CD4-positive, alpha-beta T cell treated with Interleukin-17A for 4 hours (primary cell): ENCODE measurements at places on chromosomes 2 and 18.

DNA sequence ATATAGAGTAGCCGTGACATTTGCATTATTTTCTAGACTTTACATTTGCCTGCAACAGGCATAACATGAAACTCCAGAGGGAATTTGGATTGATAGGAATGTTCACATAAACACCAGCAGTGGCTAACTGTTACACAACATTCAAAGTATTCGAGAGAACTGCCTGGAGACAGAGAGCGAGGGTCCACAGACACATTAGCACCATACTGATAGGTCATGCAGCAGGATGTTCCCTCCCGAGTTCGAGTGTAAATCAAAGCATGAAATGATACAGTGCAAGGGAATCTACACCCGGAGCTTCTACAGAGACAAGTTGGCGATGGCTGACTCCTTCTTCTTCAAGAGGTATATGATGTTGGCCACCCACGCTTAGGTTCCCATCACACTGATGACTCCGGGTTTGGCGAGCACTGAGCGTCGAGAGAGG, 89.5 kb downstream of the COL6A3 start:
- no peak for DNase-seq

GRCh38 chr18:6559296-6559695, 144.6 kb upstream of the L3MBTL4 start:
- no peak for DNase-seq

DNA sequence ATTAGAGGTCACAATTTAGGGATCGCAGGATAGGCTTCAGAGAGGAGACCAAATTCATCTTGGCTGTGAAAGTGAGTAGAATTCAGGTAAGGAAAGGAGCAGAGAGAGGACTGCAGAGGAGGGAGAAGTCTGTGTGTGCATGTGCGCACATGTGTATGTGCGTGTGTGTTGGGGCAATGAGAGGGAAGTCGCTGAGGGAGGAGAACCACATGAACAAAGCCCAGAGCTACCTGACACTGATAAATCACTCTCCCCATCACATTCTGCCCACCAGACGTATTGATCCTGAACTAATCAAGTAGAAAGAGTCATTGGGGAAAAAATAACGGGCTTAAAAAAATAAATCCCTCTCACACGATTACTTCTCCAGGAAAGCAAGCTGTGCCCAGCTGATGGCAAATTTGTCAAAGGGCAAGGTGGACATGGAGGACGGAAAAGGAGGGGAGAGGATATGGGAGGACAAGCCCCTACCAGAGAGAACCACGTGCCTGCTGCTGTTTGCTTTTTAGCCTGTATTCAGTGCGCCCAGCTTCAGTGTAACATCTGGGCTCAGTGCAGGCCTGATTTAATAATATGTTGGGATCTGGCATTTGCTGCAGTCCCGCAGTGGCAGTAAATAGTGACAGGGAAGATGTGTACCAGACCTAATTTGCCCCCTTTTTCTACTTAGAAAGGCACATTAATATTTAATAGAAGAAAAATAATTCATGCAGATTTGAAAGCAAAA, 307.5 kb downstream of the C1D start:
- no peak for DNase-seq

DNA sequence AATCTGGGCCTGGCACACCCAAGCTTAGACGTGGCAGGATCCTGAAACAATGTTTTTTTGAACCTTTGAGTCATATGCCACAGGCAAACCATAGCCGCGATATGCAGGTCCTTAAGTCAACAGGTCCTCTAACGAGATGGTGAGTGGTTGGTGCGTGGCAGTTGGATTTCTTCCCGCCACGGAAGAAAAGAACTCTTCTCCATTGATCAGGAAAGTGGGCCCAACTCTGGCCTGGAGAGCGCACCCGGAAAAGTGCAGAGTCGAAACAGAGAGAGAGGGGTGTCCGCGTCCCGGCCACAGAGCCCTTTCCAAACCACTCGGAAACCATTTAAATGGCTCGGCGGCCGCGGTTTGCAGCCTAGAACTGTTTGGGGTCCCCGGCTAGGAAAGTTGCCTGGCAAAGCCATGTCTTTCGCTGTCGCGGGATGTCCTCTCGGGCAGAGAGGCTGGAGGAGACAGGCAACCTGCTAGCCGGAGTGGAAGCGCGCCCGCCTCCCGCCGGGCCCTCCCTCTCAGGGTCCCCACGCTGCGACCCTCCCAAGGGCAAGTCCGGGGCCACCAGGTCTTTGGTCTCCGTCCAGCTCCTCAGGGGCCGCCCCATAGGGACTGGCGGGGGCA, 777 bp downstream of the GALNT3 start:
- DNase-seq: no peak

DNA sequence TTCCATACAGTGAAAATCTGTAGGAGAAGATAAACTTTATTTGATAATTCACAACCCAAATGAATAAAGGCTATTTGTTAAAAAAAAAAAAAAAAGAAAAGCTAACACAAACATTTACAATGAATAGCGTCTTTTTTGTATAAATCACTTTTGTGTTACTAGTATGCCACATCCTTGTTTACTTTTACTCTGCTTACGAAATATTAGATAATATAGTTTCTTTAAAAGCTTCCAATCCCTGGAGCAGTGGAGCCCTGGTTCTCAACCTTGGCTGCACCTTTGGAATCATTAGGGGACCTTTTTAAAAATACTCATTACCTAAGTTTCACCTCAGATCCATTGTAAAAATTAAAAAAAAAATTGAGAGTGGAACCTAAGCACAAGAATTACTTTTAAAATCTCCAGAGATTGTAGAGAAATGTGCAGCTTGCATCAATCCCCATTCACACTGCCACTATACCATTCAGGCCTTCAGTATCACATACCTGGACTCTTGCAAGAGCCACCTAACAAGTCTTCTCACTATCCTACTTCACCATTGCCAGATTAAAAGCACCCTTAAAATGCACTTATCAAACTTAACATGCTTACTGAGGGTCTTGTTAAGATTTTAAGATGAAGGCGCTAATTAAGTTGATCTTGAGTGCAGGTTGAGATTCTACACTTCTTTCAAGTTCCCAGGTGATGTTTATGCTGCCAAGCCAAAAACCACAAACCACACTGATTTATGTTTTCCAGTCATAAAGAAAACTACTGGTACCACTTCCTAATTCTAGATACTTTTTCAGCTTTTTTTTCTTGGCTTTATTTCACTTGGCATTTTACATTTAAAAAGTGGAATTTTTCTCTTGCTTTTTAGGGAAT, 59.7 kb upstream of the ZC3H15 start:
- no peak for DNase-seq

- no peak for DNase-seq
These were observed 167.2 kb downstream of the DDX1 start for GRCh38 chr2:15758848-15759247.
